Type B pancreatic cell (in vitro differentiated cells): ENCODE measurements at places on chromosomes 2 and 18.

GRCh38 chr2:65061910-65062339, 5.7 kb downstream of the CEP68 start:
- DNase-seq: no peak

DNA sequence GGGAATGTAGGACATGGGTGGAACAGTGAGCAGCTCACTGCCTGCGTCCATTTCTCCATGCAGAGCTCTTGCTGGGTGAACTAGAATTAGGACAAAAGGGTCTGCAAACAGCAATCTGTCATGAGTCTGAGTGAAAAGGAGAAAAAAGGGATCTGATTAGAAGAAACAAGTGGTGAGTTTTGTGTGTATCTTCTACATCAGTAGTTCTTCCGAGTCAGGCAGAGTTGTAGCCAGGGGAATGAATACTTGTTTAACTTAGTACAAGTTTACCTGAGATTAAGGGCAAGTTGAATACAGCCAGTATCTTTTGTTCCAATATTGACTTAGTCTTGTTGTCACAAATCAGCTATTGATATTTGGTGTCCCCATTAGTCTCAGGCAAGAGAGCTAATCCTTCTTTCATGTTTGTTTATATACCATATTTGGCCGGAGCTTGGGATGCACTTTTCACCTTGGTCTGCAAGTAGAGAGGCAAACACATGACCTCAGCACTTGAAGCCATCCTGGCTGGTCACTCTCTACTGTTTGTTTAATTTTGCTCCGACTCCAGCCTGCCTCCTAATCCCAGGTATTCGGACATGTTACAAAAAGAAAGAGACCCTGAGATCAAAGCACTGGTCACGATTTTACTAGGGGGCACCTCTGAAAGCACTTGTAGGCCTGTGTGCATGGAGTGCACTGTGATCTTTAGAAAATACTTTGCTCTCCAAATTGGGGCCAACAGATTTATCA, 211.0 kb upstream of the NT5C1B start:
- no peak for DNase-seq

- DNase-seq: no peak
Observed at GRCh38 chr2:203759690-203760365, 53.4 kb downstream of the CD28 start.

- no peak for DNase-seq
Observed at GRCh38 chr2:31212659-31213600, 4.4 kb downstream of the CAPN14 start.

- DNase-seq: no peak
Observed at GRCh38 chr2:134401789-134402188, 147.9 kb downstream of the MGAT5 start.

DNA sequence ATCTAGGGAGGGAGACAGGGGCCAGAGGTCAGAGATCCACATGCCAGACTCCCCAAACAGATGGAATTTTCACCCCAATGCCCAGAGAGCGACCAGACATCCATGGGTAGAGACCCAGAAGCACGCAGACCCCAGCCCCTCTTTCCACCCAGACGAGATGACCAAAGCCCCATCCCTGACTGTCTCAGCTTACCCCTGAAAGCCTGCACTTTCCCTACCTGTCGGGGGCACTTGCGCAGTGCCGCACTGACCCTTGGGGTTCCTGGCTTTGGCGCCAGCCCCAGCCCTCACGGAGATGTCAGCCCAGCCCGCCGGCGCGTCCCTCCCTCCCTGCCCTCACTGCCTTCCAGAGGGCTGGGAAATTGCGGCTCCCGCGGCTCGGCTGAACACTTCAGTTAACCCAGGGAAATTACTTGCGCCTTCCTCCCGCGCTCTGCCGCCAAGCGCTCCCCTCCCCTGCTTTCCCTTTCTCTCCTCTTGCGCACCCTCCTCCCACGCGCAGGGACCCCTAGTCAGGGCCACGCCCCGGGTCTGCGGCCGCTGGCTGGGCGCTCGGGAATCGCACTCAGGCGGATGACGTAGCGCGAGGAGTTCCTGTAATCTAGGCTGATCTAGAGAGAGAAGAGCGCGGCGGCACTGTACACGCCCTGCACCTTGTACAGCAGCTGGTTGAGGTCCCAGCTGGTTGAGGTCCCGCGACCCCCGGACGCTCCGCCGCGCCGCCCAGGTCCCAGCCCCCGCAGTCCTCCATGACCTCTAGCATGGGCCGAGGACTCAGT, 12.0 kb downstream of the ALPG start:
- no peak for DNase-seq

DNA sequence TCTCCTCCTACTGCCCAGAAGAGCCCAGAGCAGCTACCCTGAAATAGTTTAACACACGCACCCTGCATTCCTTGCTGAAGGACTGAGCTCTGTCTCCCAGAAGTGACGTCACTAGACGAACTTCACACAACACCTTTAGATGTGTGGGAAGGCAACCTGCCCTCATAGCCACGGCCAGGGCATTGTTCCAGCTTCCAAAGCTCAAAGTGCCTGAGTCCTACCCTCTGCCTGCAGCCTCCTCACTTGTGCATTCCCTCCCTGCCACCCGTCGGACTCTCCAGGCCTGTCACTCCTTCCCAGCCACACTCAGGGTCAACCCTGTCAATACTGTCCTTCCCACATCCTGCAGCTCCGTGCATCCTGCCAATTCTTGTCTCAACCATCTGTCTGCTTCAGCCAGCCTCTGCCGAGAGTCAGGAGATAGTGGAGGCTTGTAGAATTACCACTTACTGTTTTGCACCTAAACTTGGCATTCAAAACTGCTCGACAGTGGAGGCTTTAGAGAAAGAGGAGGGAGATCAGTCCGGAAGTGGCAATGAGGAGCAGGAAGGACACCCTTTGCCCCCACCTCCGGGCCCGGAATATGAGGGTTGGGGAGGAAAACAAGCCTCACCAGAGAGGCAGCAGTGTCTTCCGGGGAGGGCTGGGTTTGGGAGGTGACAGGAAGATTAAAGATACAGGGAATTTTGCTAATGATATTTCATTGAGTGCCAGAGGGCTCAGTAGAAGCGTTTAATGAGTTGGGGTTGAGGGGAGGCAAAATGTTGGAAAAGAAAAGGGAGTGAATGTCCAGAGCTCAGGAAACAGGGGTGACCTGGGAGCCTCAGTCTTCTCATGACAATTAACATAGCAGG, 72.3 kb upstream of the ATG16L1 start:
- DNase-seq: no peak

DNA sequence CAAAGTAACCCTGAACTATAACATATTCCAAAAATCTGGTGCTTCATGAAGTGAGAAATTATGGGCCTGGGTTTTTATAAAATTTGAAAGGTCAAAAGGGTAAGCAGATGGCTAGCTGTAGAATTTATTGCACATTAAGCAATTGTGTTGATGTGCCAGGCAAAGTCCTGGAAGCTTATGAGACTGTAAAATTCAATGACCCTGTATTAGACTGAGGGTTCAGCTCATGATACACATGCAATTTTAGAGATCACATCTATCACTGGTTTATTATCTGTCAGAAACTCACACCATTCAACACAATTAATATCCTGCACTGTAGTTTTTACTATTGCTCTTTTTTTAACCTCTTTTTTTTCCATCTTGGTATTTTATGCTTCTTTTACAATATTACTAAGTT, 1162.6 kb upstream of the SLC39A10 start:
- DNase-seq: no peak
